ENCODE measurements at places on chromosomes 6 and 20.

DNA sequence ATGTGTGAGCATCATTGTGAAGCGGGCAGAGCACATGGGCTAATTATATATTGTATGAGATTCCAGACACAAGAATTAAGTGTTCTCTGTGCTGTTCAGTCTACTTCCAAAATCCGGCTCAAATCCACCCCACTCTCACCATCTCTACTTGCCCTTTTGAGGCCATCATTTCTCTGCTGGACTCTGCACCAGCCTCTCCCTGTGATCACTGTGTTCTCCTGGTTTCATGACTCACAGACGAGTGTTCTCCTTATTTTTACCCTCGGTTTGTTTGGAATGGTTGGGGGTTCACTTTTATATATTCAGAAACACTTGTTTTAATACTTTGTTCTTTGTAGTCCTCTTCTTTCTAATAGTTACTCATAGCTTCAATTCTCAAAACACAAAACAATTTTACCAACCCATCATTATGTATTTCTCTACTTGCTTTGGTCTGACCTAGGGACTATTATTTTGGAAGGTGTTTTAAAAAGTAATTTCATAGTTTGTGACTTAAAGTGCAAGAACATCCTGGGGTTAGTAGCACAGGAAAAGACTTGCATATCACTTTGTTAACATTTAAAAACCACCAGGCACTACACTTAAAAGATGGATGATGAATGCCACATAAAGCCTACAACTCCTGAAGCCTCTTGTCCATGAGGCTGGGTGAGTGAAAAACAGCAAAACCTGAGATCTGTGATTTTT, 82.7 kb downstream of the UST start:
- DNase-seq: no peak

GRCh38 chr20:23636182-23636907, 1.4 kb downstream of the CST3 start:
- no peak for DNase-seq

DNA sequence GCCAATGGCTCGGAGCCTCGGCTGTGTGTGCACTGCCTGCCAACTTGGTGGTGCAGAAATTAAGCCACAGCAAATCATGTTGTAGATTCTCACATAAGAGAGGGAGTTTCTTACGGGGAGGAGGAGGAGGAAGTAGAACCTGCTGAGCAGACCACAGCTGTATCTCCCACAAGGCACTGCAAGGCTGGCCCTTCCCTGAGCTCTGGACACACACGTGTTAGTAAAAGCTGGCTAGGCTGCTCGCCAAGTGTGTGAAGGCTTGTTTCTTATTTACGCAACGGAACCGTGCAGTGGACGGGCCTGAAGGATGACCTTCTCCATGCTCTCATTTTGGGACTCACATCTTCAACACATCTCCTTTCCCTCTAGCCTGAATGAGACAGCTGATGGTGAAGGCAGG, 15.7 kb upstream of the QKI start:
- no peak for DNase-seq

DNA sequence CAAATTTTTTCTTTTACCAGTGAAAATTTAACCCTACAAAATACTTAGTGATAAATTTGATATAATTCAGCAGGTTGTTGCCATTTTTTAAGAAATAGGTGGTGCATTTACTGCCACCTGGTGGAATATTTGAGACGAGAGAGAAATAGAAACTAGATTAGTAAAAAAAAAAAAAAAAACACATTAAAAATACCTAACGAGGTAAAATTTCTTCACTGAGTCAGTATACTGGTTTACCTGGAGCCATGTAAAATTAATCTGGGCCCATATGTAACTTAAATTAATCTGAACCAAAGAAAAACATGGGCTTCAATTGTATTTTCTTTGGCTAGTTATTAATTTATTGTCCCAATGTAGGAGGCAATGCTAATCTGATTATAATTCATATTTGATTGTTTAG, 520.8 kb downstream of the EPM2A start:
- peak; percentile 16 for DNase-seq

DNA sequence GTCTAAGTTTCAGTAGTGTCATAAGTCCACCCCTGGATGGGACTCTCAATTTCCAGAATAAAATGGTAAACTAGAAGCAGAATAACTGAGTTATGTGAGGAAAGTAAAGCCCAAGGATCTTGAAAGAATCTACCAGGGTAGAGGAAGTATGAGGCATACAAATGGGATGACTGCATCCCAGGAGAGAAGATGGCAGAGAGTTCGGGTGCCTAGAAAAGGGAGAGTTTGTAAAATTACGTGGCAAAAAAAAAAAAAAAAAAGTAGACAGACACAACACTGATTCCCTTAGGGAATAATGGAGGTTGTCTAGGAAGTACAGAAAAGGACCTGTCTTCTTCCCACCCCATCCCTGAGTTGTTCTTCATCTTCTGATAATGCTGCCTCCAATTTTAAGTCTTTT, 3.4 kb downstream of the GABBR1 start:
- no peak for DNase-seq

GRCh38 chr6:147936703-147937470, 405.8 kb upstream of the SASH1 start:
- no peak for DNase-seq

DNA sequence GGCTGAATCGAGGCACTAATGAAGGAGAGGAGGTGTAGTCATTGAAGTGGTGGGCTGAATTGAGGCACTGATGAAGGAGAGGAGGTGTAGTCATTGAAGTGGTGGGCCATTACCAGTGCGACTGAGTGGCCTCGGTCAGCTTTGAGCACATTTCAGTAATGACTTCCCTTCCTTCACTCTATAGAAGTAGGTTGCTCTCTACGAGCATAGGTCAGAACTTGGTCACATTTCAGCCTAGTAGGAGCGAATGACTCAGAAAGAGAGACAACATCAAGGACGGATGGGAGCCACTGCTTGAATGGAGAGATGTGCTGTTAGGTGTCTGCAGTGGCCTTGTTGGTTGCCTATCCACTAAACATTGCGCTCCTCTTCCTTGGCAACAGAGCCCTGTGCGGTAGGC, 39.5 kb downstream of the ZDHHC14 start:
- DNase-seq: no peak

DNA sequence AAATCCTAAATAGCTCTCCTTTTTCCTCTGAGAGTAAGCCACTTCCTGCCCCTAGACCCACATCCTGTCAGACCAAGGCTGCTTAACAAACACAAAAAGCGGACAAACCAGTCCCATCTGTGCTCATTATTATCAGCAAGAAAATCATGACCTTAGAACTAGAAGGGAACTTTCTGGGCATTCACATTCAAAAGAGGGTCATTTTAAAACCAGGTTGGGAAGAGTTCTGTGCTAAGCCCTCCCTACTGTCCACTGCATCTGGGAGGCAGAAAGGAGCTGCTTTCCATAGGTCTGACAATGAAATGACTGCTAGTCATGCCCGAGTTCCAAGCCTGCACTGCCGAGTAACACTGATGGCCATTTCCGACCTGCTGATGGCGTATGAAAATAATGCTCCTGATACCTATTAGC, 15.4 kb downstream of the EZR start:
- DNase-seq: peak; percentile 65

- no peak for DNase-seq
Measured at GRCh38 chr6:160428069-160428430, 79.9 kb downstream of the SLC22A3 start.

DNA sequence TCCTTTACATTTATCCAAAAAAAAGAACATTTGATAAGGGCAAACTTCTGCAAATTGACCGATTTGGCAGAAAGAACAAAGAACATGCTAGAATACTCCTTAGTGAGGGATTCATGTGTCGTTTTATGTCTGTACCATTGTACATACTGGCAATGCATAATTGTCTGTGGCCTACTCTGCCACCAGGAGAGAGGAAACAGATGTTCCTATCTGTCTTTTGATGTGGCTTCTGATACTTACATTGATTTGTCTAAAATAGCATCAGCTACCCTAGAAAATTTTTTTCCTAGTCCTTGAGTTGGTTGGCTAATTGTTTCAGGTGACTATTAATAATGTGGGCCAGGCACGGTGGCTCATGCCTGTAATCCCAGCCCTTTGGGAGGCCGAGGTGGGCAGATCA, 654.1 kb downstream of the KIF16B start:
- peak; percentile 25 for DNase-seq

- no peak for DNase-seq
Measured at GRCh38 chr6:13094781-13095425, 233.4 kb downstream of the TBC1D7 start.

GRCh38 chr6:81896525-81897503, 144.3 kb upstream of the TENT5A start:
- DNase-seq: no peak

- peak; percentile 49 for DNase-seq
Measured at GRCh38 chr6:137223370-137224131, 4.4 kb upstream of the IFNGR1 start.

DNA sequence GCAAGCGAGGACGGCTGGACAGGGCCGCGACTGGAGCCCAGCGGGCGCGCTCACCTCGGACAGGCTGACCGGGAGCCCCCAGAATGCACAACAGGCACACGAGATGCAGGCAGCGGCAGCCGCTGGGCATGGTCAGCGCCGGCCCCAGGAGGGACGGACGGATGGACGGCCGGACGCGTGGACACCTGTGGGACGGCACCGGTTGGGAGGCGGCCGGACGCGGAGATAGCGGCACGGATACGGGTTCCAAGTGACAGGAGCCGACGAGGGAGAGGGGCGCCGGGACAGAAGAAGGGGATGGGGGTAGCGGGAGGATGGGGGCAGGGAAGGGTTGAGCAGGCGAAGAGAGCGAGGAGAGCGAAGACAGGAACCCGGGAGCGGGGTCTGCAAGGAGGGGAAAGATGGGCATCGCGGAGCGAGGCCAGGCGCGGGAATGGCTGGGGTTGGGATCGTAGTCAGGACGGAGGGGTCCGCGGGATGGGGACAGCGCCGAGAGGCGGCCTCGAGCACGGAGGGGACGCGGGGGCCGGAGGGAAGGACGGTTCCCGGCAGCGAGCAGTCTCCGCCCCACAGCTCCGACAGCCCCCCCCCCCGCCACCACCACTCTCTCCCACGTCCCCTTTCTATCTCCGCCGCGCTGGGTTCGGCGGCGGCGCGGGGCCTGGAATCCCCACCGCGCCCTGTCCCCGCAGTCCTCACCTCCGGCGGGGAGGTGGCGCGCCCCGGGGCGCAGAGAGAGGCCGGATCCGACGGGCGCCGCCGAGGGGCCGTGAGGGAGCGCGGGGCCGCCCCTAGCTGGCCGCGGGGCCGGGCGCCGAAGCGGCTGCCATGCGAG, 435 bp downstream of the DLK2 start:
- peak; percentile 73 for DNase-seq

- no peak for DNase-seq
Measured at GRCh38 chr6:11208854-11209253, 23.6 kb downstream of the NEDD9 start.

All from B cell (primary cell).